Hepatic stellate cell (primary cell): ENCODE measurements at places on chromosomes 5 and 9.

GRCh38 chr5:91797576-91797975 lies 414.5 kb upstream of the ARRDC3 start:
- DNase-seq, result no peak

DNA sequence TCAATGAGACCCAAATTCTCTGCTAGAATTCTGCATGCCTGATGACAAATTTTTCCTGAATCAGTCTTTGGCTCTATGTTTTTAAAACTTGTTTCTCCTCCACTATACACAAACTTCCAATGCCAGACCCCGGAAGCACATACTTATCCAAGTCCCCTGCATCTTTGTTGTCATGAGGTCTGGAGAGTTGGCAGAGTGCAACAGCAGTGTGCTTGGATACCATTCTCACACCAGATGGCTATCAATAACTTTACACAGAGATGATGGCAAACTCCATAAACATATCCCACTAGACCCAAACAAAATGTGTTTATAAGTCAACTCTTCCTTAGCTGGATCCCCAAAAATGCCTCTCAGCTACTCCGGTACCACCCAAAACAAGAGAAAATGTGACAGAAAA lies 337.7 kb upstream of the TRPC7 start:
- no peak for DNase-seq

- no peak for DNase-seq
Measured at GRCh38 chr5:90386099-90386710, 23.4 kb downstream of the CETN3 start.

DNA sequence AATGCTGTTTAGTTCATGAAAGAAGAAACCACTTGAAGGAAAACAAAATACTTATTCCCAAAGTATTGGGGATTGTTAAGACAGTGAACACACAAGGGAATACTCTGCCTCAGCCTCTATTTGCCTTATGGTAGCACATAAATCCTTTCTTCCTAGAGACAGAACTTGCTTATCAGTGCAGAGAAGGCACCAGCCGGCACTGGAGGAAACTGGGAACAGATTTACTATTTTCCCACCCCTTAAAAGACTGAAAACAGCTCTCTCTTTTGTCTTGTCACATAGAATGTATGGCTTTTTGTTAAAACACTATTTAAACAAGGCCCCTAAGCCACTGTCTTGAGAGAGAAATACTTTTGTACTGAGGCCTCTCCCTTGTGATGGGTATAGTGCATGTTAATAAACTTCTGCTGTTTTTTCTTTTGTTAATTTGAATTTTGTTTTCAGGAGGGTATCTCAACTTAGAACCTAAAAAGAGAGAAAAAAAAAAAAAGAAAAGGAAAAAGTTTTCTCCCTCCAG lies 40.7 kb upstream of the EDIL3 start:
- no peak for DNase-seq

- no peak for DNase-seq
Measured at GRCh38 chr9:86604741-86605140, 250.5 kb upstream of the TUT7 start.

DNA sequence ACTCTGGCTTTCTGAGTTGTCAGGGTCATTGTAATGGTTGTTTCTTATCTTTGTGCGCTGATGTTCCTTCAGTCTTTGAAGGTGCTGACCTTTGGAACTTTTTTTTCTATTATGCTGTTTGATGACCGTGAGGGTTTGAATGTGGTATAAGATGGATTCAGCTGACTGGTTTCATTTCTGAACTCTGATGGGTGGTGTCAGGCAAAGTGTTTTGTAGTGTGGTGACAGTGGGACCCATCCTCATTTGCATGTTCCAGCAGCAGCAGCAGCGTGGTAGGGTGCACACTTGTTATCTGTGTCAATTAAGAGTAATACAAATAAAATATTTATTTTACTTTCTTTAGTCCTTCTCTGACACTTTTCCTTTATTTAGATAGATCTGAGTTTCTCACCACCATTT lies 227.7 kb upstream of the PRR16 start:
- DNase-seq, result no peak

GRCh38 chr9:138009016-138009802 lies 131.6 kb downstream of the CACNA1B start:
- DNase-seq, result no peak

- no peak for DNase-seq
Measured at GRCh38 chr9:134855231-134855899, 25.2 kb upstream of the FCN2 start.

DNA sequence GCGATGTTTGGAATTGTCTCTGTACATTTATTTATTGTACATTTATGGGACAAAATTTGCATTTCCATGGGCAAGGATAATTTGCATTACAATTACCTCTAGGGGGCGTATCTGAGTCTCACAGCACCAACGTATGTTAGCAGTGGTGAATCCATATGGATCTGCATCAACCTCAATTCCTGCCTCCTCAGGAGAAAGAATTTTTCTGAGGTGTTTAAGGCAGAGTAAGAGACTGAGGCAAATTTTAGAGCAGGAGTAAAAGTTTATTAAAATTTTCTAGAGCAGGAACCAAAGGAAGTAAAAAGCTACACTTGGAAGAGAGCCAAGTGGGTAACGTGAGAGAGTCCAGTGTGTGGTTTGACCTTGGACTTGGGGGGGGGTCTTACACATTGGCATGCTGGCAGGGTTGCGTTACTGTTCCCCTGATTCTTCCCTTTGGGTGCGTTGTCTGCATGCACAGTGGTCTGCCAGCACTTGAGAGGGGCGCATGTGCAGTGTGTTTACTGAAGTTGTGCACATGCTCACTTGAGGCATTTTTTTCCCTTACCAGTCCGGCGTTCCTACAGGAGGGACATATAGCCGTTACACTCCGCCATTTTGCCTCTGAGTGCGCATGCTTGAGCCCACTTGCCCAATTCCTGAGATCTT lies 21.0 kb upstream of the RAB14 start:
- DNase-seq, result peak; percentile 27

DNA sequence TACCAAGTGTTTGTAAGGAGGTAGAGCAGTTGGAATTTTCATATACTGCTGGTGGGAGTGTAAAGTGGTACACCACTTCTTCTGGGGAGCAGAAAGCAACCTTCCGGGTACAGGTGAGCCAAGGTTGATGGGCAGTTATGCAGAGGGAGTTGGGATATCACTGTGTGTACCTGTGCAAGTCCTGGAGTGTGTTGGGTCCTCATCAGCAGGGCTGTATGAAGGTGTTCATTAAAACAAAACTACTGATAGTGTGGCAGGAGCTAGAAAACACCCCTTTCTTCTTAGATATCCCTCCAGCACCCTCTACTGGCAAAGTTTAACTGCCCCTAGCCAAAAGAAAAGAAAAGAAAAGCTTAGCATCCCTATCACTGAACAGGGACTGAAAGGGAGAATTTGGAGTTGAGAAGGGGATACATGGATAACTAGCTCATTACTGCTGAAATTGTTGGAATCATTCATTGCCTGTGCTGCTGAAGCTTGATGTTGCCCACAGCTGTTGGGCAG lies 10.7 kb downstream of the MARCHF6 start:
- DNase-seq, result no peak

- peak; percentile 90 for DNase-seq
Measured at GRCh38 chr5:150161242-150162141, 5.1 kb upstream of the CDX1 start.

DNA sequence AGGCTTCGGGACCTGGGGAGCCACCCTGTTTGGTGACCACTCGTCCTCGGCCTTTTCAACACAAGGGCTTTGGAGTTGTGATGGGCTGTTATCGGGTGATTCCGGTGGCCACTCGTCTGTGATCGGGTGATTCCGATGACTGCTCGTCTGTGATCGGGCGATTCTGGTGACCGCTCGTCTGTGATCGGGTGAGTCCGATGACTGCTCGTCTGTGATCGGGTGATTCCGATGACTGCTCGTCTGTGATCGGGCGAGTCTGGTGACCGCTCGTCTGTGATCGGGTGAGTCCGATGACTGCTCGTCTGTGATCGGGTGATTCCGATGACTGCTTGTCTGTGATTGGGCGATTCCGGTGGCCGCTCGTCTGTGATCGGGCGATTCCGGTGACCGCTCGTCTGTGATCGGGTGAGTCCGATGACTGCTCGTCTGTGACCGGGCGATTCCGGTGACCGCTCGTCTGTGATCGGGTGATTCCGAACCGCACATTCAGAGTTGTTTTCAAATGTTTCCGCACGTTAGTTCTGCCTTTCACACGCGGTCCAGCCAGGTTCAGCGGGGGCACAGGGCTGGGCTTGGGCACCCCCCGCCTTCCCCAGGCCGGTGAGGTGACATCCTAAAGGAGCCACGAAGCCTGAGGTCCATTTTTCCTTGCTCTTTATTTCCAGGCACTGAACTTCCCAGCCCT lies 30.3 kb downstream of the TPPP start:
- no peak for DNase-seq

- peak; percentile 27 for DNase-seq
Measured at GRCh38 chr9:811106-811531, 30.4 kb upstream of the DMRT1 start.

GRCh38 chr9:108468364-108468763 lies 387.4 kb downstream of the ACTL7B start:
- DNase-seq, result no peak

- no peak for DNase-seq
Measured at GRCh38 chr5:34507933-34508332, 148.2 kb upstream of the RAI14 start.

GRCh38 chr5:40678460-40679147 lies 1.1 kb upstream of the PTGER4 start:
- peak; percentile 38 for DNase-seq

- DNase-seq, result no peak
Measured at GRCh38 chr5:168136340-168136739, 155.1 kb upstream of the WWC1 start.

GRCh38 chr9:103811462-103811861 lies 282.6 kb upstream of the SMC2 start:
- no peak for DNase-seq

DNA sequence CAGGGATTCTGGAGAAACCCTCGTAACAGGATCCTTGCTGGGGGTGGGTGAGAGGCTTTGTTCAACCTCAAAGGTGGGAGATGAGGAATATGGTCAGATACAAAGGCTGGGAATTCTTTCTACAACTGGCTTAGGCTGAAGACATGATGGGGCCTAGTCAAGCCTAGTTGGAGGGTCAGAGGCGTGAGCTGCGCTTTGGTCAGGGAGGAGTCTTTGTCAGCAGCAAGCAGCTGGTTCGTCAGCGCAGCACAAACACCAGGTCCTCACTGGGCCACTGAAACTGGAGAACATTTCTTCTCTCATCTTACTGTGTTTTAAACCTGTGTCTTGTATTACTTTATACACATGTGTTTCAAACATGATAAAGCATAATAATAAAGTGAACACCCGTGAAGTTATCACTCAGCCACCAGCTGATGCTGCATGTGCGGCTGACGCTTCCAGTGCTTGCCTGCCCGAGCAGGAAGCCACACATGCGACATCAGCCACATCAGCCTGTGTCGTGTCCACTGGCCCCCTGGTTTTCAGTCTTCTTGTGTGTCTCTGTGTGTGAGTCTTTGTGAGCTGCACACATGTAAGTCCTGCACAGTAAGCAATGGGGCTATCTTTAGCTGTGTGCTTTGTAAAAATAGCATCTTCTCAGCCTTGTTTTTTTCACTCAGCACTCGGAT lies 81.5 kb downstream of the WNK2 start:
- no peak for DNase-seq

DNA sequence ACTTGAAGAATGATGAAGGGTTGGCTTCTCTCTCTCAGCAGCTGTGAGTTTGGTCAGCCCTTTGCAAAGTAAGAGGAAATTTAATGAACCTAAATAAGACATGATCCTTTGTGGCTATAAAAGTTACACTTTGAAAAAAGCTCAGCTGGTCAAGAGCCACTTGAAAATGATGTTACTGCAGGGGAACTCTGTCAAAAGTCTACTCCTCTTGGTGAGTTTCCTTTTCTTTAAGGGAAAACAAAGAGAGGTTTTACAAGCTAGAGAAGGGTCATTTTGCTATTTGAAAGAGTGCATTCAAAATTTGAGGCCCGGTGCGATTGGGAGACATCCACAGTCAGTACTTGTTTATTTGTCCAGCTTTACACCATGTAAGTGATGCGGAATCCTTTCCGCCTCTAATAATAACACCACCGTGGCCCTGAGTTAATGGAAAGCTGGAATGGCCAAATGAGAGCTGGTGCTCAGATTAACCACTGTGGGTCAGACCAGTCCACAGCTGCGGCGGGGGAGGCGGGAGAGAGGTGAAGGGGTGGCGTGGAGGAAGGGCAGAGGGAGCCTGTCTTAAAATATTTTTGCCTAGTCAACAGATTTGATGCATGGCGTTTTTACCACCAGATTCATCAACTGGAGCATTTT lies 404.0 kb downstream of the TLE4 start:
- no peak for DNase-seq
